NCI-H526 treated with DMSO at 0.1 percent for 48 hours (cell line): ENCODE measurements at places on chromosomes 12 and 14.
A peak's percentile ranks its signal among the peaks of the same experiment; 100 is the strongest.

GRCh38 chr12:2298556-2299200 is 245.9 kb downstream of the CACNA1C start:
- DNase-seq: no peak

DNA sequence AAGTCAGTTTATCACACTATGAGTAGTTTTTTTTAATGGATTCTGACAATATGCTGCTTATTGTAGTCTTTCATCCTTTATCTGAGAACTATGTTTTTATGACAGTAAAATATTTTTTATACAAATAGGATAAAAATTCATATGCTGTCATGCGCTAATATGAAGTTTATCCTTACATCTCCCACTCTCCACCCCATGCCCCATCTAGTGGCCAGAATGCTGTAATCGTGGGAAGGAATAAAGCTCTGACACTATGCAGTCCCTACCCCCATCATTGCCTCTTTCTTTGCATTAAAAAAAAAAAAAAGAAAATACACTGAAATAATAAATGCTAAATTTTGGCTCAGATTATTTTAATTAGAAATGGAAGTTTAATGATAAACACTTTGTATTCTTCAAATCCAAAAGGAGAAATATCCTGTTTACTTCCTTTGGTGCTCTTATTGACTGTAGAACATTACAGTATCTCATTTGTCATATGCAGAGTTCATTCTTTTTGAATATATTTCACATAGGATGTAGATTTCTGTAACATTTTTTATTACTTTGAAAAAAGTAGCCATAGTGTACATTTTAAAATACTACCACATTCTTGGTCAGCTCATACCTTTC is 145.9 kb upstream of the SLCO1C1 start:
- DNase-seq: no peak

DNA sequence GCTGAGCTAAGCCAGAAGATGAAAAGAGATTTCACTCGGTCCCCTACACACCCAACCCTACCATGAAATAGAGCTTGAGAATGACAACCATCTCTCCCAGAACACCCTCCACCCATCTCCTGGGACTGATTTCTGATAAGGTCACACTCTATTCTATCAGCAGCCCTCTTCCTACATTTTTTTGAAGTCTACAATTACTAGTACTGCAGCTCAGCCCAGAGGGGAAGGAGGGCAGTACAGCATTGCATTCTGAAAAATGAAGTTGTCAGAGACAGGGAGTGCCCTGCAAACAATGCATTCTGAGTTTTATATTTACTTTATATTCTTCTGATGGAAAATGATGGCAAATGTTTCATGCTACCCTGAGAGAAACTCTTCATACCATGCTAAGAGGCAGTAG is 318.5 kb downstream of the BCAT1 start:
- no peak for DNase-seq

DNA sequence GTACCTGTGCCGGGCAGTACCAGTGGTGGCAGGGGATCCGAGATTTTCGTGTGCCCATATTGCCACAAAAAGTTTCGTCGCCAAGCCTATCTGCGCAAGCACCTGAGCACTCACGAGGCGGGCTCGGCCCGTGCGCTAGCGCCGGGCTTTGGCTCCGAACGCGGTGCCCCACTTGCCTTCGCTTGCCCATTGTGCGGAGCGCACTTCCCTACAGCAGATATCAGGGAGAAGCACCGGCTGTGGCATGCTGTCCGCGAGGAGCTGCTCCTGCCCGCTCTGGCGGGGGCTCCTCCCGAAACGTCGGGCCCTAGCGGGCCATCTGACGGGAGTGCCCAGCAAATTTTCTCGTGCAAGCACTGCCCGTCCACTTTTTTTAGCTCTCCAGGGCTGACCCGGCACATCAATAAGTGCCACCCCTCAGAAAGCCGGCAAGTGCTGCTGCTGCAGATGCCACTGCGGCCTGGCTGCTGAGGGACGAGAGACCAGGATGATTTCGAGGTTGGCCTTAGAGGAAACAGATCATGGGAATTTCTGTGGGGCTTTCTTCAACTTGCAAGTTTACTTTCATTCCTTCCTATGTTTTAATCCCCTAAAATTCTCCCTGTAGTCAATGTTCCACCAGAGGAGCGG is 1.6 kb downstream of the INSM2 start:
- DNase-seq: peak; percentile 60

DNA sequence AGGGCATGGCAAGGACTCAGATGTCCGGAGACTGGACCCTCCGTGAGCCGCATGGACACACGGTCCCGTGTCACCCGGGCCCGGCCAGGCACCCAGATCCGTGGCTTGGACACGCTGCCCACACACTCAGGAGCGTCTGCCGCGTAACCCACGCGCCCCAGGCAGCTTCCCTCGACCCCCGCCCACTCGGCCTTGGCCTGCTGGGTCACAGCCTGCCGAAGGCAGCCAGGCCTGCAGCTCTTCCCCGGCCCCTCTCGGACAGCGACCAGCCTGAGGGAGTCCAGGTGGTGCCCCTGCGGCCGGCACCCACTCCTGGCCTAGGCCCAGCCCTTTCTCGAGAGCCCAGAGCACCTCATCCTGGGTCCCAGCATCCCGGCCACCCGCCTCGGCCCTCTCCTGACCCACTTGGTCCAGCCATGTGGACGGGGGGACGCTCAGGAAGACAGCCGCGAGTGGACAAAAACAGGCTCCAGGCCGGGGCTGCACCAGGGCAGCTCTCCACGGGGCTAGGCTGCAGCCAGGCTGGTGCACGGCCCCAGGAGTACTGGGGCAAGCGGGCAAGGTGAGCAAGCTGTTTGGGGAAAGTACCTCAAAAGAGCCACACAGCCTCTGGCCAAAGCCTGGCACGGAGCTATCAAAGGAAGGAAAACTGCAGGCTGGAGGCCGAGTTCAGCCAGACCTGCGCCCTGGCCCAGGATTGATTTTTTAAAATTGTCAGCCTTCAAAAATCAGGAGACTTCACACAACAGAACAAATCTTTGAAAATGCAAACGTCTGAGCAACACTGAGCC is 6.5 kb downstream of the AKT1 start:
- no peak for DNase-seq

DNA sequence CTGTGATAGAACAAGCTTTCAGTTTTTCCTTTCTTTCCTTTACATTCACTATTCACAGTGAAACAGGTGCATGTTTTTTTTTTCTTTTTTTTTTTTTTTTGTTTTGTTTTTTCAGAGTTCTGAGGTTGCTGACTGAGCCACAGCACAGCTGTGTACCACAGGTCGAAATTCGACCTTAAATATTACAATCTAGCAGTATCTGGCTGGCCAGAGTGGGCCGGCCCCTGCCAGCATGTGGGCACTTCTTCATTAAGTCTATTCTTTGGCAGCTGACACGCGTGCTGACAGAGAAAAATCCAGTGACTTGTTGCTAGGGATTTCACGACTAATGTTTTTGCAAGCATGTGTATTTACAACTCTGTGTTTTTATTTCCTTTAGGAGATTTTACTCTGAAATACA is 33.9 kb downstream of the FBXO33 start:
- no peak for DNase-seq

GRCh38 chr12:90829044-90829443 is 125.9 kb downstream of the CCER1 start:
- no peak for DNase-seq

- peak; percentile 46 for DNase-seq
Measured at GRCh38 chr14:81269100-81269978, 48.6 kb upstream of the GTF2A1 start.

DNA sequence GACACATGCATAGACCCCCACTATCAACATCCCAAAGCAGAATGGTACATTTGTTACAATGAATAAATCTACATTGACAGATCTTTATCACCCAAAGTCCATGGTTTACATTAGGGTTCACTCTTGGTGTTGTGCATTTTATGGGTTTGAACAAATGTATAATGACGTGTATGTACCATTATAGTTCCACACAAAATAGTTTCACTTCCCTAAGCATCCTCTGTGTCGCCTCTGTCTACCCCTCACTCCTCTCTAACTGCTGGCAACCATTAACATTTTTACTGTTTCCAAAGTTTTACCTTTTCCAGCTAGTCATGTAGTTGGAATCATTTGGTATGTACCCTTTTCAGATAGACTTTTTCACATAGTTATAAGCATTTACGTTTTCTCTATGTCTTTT is 69.5 kb upstream of the LMO3 start:
- DNase-seq: no peak

- no peak for DNase-seq
Measured at GRCh38 chr12:51904951-51905470, 2.3 kb upstream of the ACVRL1 start.

DNA sequence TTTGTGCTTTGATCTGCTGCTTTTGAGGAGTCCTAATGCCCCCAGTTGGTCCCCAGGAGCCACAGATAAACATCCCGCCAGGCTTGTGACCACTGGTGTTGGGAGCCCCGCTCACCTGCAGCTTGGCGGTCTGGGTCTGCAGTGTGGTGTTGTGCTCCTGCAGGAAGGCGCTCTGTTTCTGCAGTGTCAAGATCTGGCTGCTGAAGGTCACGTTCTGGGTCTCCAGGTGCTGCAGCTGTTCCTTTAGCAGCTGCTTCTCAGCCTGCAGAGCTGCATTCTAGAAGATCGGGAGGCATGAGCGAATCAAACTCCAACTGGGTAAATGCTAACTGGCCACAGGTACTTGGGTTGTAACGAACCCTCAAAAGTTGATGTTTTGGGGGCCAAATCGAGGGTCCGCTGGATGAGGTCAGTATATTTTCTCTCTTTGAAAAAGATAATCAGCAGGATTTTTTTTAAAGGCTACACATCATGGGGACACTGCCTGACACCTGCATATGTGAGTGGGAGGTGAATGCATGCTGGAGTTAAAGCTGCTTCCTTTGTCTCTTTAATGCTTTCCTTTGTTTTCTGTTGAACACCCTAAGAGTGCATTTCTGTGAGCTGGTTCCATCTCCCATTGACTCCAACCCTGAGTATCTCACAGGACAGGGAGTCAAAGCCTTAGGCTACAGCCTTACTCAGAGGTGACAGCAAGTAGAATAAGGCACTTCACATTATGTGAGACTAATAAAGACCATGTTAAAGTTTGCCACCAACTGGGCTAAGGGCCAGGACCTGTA is 61.3 kb upstream of the GPR68 start:
- DNase-seq: no peak

DNA sequence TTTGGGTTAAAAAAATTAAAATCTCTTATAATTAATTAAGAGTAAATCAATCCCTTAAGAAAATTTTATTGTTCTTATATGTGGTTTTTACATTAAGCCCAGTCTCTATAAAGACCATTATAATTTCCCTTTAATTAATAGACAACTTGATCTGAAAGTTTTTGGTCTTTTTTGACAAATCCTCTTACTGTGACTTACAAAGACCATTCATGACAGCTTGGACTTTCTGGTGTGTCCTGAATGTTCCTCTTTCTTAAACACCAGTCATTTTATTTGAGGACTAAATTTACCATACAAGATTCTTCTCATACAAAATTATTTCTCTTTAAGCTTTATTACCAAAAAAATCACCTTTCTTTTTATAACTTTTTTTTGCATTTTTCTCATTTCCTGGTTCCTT is 368.3 kb downstream of the ADGRD1 start:
- no peak for DNase-seq

DNA sequence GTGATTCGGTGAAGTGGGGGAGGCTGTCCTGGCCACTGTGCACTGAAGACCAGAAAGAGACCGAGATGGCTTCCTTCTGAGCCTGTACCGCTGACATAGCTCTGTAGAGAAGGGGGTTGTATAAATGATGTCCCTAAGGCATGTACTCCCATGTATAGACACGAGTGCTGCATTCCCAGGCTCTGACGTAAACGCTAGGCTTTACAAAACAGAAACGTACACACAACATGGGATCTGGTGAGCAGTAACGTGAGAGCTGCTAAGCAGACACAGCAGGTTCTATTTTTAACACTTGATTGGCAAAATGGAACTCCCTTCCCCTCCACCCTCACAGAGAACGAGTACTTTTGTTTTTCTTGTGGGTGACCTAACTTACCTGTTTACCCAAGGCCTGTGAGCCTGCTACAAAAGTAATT is 35.9 kb downstream of the ACADS start:
- DNase-seq: no peak

DNA sequence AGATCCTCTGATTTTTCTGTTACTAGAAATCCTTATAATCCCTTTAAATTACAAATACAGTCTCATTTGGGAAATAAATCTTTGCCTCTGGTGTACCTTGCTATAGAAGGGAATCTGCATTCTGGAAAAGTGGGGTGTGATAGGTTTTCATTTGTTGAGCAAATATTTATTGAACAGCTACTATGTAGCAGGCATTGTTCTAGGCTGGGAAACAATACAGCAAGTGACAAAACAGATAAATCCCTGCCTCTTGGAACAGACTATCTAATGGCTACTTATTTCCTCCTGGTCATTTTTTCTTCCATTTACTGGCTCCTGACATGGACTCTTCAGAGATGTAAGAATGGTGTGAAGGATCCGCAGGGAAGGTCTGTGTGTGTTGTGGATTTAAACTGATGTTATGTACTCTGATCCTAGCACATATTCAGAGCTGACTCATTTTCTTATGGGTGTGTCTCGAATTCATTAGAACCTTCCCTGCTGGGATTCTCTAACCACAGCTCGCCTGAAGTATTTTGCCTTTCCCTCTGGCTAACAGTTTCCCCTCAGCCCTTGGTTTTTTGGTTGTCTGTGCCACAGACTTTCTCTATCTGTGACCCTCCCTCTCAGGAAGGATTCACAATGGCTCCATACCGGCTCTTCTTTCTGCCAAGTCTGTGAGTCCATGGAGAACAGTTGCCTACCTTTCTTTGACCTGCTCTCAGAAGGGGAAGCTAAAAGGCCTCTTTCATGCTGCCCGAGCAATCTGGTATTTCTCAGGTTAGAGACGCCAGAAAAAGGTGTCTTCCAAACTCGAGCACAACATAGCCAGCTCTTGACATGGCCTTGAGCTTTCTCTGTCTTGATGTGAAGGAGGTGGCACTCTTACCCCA is 53.7 kb downstream of the TMTC2 start:
- DNase-seq: no peak

DNA sequence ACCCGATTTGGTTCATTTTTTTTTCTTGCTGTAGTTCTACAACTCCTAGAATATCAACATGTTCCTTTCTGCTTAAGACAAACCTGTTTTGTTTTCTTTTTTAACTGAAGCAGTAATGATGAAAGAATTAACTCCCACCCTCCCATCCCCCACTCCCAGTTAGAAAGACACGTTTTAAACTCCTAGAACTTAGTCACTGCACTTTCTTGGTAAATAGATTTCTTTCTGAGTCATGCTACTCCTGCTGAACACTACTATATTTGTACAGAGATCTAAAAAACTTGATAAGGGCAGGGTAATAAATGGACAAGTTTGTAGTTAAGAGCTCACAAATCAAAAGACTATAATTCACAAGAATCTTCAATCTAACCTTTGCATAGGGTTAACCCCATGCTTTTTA is 118.9 kb upstream of the PTPRB start:
- DNase-seq: no peak
